NCI-H526 (cell line): ENCODE measurements at places on chromosomes 3 and 15.
A peak's percentile ranks its signal among the peaks of the same experiment; 100 is the strongest.

GRCh38 chr15:99435877-99436541, 129.8 kb upstream of the MEF2A start:
- no peak for DNase-seq

DNA sequence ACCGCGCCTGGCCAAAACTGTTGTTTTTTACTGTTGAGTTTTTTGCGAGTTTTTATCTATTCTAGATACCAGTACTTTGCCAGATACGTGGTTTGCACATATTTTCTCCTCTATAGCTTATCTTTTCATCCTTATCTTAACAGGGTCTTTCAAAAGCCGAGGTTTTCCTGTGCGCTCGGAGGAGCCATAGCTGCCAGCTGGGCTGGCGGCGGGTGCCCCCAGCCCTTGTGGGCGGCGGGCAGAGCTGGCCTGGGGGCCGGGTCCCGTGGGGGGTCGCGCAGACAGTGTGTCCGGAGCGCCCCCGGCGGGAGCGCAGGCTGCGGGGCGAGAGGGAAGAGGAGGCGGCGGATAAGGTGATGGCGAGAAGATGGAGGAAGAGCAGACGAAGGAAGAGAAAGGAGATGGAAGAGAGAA, 11.1 kb upstream of the EIF4A2 start:
- DNase-seq = no peak

- DNase-seq = no peak
These were observed 32.4 kb upstream of the PIK3R4 start for GRCh38 chr3:130779031-130779430.

GRCh38 chr15:73674587-73674986, 9.6 kb upstream of the CD276 start:
- no peak for DNase-seq

- DNase-seq = no peak
These were observed 396 bp downstream of the CHRNB4 start for GRCh38 chr15:78640527-78641101.

GRCh38 chr3:63344661-63345060, 66.6 kb downstream of the SYNPR start:
- DNase-seq = no peak

DNA sequence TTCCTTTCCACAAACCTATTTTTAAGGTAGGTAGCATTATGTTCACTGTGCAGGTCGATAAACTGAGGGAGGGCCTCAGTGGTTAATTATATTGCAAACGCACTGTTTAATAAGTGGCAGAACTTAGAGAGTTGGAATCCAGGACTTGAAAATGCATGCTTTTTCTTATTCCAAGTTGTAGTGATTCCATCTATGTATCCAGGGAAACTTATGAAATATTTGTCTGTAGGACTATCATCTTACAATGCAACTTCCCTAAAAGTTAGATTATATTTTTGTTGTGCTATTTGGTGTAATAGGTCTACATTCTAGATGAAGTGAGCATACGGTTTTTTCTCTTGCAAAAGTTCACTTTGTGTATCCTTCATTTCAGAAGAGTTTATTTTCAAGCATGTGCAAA, 419.5 kb downstream of the NAALADL2 start:
- DNase-seq = no peak

- DNase-seq = no peak
These were observed 309.7 kb upstream of the GADL1 start for GRCh38 chr3:31203960-31204795.

DNA sequence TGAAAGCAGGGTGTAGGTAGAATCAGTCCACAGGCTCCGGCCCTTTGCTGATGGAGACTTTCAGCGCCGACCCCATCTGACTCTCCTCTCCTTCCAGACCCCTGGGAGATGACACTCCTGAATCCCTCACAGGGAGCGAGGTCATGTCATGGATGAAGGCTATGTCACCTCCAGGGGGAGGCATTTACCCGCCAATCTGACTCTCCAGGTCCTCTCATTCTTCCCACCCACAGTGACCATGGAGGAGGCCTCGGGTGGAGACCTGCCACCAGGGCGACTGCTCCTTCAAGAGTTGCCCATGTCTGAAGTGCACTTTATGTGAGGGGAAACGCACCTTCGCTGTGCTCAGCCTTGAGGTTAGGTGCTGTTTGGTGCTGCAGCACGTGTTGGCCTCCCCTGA, 112.7 kb downstream of the KLF13 start:
- DNase-seq = peak; percentile 56

- DNase-seq = no peak
These were observed 208.4 kb upstream of the NANOGP8 start for GRCh38 chr15:35293353-35294130.

- no peak for DNase-seq
These were observed 12.3 kb upstream of the BDH1 start for GRCh38 chr3:197567904-197568681.
